ENCODE measurements at places on chromosomes 4 and X.

DNA sequence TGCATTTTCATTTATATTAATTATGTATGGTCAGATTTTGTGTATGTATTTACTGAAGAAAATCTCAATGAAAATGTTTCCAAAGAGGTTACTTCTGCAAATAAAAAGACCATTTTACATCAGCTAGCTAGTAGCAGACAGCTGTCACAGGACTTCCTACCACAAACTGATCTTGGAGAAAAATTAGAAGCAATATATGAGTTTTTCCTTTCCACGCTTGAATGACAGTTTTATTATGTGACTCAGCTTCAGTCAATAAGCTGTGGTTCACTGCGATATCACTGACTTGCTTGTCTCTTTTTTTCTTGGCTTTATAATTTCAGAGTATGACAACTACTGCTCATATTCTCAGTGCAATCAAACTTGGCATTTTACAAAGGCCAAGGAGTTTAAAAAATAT is 787.4 kb upstream of the GALNTL6 start:
- DNase-seq, result no peak

DNA sequence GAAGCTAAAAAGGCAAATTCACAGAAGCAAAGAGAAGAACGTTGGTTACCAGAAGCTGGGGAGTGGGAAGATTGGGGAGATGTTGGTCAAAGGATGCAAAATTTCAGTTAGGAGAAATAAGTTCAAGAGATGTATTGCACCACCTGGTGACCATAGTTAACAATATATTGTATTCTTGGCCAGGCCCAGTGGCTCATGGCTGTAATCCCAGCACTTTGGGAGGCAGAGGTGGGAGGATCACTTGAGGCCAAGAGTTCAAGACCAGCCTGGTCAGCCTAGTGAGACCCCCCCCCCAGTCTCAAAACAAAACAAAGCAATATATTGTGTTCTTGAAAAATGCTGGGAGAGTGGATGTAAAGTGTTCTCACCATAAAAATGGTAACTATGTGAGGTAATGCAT is 67.9 kb downstream of the TAB3 start:
- no peak for DNase-seq

DNA sequence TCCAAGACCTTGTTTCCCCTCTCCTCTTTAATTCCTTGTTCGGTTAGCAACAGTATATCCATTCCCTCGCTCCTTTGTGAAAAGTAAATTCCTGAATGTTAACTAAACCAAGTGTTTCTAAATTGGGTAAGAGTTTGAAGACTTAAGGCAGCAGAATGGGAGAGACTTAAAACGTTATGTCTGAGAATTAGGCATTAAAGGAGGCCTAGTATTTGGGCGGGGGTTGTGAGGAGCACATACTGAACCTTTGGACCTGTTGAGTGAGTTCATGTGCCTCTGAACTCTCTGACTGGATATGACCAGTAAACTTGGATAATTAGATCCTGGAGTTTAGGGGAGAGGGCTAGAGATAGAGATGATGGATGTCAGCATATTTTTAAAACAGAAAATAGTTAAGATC is 1.2 kb downstream of the MSMO1 start:
- DNase-seq, result no peak

GRCh38 chr4:139734201-139734874 is 68.7 kb downstream of the MGST2 start:
- DNase-seq, result no peak

DNA sequence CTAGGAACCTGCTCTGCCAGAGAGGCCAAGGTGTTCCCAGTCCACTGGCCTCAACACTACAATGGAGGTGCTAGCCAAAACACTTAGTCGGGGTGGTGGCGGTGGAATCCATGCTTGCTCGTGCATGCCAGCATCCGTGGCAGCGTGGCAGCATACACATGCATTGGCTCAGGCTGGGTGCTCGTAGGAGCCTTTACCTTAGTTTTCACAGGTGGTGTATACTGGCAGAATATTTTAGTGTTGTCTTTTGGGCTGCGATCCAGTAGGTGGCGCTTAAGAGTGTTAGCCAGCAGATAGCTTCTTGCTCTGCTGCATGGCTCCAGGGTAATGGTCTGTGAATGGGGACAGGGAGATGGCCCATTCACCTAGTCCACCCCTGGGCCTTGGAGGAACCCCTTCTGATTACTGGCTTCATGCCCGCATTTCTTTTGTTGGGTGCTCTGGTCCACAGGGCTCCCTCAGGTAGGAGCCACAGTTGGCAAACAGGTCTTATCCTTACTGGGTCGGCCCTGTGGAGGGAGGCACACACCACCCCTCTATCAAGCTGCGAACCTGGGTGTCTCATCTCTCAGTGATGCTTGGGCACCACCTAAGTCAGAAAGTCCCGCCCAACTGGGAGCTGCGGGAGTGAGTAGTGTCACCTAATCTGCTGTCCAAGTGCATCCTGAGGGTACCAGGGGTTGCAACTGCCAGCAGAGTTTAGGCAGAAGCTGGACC is 40.0 kb downstream of the RIPPLY1 start:
- peak; percentile 12 for DNase-seq

DNA sequence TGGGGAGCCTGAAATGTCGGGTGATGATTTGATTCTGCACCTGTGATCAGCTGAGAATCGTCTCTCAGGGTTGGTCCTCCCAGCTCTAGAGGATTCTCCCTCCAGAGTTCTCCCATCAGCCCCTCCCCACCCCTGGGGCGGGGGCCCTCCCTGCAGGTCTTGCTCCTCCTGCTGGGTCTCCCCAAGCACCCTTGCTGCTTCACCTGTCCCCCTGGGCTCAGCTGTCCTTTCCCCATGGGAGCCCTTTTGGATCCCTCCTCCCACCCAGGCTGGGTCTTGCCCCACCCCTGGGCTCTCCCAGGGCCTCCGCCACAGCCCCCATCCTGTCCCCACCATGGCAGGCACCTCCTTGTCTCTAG is 22.2 kb downstream of the PSAPL1 start:
- DNase-seq, result no peak

DNA sequence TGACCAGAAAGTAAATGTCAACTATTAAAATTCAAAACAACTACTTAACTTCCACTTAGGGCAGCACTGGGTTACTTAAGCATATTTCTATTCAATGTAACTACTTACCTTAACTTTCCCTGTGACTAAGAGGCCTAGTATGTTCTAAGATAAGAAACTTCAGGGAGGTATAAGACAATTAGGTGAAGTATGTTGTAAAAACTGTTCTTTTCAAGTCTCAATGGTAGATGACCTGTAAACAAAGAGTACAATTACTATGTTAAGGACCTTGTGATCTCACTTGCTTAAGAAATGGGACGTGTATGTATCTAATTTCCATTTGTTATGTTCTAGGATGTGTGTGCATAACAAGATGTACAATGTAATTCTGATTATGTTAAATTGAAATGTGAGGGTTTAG is 960.5 kb downstream of the CCSER1 start:
- no peak for DNase-seq

DNA sequence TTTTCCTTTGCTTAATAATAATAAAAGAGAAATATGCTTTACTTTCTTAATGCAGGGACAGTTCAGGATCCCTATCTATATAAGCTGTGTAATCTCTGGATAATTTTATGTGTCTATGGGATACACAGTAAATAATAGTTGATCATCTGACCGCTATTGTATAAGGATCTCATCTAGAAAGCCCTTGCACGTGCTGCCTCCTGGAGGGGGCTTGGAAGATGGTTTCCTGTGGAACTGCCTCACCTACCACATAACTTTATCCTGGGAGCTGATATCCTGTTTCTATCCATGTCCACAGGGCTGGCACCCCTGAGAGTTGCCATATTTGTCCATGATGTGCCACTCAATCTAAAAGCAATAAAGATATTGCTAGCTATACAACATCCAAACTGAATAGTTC is 139.3 kb upstream of the FRMPD4 start:
- DNase-seq, result no peak

DNA sequence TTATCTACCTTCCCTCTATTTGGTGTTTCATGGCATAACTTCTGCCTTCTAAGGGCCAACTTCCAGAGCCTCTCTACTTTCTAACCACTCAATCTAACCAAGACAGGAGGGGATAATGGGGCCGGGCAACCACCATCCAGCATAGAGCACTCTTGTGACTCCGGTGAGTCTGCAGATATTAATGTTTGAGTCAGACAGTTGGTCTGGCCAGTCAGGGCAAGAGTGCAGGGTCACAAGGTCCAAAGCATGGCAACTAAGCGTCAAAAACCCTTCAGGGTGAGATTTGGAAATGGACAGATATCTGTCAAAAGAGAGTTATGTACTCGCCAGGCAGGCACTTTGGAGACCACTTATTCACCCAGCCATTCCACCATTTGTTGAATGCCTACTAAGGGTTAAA is 105.0 kb downstream of the PALLD start:
- DNase-seq, result no peak

- no peak for DNase-seq
These were observed 93.5 kb upstream of the GALNTL6 start for GRCh38 chr4:171719691-171720090.

DNA sequence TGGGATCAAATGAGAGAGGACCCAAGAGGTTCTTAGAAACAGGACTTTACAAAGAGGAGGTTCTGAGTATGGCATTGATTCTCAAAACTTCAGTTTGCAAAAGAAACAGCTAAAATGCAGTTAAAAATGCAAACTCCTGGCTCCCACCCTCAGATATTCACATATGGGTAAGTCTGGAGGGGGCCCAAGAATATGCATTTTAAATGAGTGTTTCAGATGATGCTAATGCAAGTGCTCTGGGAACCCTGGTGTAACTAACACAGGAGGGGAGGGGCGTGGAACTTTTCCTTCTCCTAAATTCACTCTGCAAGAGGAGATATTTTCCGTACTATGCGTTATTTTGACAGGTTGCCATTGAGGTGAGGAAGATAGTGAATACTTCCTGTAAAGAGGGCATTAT is 168.2 kb downstream of the TENM3 start:
- DNase-seq, result no peak

DNA sequence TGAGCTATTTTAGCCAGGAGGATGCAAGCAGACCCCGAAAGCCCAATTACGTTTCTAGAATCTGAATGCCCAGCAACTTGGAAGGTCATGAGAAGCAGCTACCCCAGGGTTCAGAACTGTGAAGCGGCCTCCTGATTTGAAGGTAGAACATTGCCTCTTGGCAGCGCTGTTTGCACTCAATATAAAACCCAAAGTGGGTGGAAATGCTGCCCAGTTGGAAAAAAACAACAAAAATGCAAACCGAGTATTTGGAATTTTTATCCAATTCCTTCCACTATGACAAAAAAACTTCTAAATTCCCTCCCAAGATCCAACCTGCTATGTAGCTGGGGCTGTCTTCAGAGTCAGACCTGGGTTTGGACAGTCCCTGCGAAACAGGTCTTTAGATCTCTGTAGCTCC is 103.3 kb upstream of the RBPJ start:
- no peak for DNase-seq

GRCh38 chr4:114257501-114257900 is 278.1 kb upstream of the ARSJ start:
- DNase-seq, result no peak

GRCh38 chrX:120739300-120739699 is 109.4 kb upstream of the C1GALT1C1 start:
- DNase-seq, result no peak

GRCh38 chr4:88779431-88779830 is 81.8 kb upstream of the NAP1L5 start:
- DNase-seq, result no peak

- DNase-seq, result no peak
These were observed 144.6 kb downstream of the AMELX start for GRCh38 chrX:11437642-11438379.

- DNase-seq, result no peak
These were observed 22.8 kb upstream of the SH3RF1 start for GRCh38 chr4:169293343-169294176.

DNA sequence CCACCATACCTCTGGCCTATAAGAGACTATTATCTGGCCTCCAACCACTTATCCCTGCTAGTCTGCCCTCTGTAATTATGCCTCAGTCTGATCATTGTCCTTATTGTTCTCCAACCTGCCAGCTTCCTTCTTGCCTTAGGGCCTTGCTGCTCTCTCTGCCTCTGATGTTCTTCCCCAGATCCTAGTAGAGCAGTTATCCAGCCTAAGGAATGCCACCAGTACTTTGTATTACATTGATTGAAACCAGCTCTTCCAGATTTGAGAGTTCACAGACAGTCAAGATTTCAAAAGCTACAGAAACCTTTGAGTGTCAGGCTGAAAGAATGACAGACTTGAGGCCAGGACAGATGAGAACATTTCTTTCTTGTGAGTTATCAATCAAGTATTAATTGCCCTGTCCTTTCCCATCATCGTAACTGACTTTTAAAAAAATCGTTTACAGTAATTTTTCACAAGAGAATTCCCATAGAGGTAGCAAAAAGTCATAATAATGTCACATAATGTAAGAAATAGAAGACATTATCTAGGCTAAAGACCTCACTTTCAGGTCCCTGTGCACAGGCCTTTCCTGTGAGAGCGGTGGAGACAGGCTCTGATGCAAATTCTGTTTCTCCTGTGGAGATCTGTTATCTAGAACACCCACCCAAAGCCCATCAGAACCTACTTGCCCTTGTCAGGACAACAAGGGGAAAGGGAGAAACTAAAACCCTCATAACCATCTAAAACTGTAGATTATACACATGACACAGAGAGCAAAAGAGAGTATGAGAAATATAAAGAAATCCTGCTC is 64.1 kb upstream of the GUCY1A1 start:
- no peak for DNase-seq

DNA sequence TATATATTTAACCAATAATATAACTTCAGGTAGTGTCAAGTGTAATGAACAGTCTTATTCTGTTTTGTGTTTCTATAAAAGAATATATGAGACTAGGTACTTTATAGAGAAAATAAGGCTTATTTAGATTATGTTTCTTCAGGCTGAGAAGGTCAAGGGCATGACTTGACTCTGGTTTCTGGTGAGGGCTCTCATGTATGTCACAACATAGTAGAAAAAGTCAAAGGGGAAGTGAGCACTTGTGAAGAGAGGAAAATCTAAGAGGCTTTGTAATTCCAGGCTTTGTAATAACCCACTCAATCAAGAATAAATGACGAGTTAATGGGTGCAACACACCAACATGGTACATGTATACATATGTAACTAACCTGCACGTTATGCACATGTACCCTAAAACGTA is 27.6 kb downstream of the PRR32 start:
- no peak for DNase-seq

- no peak for DNase-seq
These were observed 25.6 kb upstream of the SMIM10L2A start for GRCh38 chrX:135396109-135396508.
